Cerebellum (tissue), 4 donors: ENCODE measurements at places on chromosomes 11 and 22. TPM values are rescaled to one million over a fixed set of nuclear protein-coding genes. Genes with fewer than 3 reads are reported as not detected.

Gene PC
- 14.2 TPM for total RNA-seq

Gene OR4C6
- total RNA-seq = not detected

Gene HEPN1
- not detected for total RNA-seq

Gene IL10RA
- 3.0 TPM for total RNA-seq

Gene PGA4
- 1.1 TPM for total RNA-seq

Gene RNH1
- 33.9 TPM for total RNA-seq

Gene BIRC3
- 1.1 TPM for total RNA-seq

Gene SMC1B
- not detected for total RNA-seq

Gene POU2F3
- total RNA-seq = 0.27 TPM

Gene SYT12
- 3.8 TPM for total RNA-seq

Gene TP53I11
- total RNA-seq = 14.4 TPM

Gene CNIH2
- 36.8 TPM for total RNA-seq

Gene LARGE2
- total RNA-seq = not detected

Gene IPO7
- 157 TPM for total RNA-seq

Gene EHF
- 0.45 TPM for total RNA-seq

Gene OR51B5
- 1.6 TPM for total RNA-seq

Gene OR2AG1
- total RNA-seq = not detected

Gene CLP1
- 8.3 TPM for total RNA-seq

Gene MMP27
- not detected for total RNA-seq

Gene C11orf68
- 10.3 TPM for total RNA-seq

Gene SCN4B
- total RNA-seq = 9.2 TPM

Gene APOL4
- total RNA-seq = 11.3 TPM

Gene PANX2
- total RNA-seq = 2.7 TPM

Gene POTEH
- not detected for total RNA-seq

Gene GPR83
- total RNA-seq = 3.6 TPM

Gene GLB1L2
- 2.8 TPM for total RNA-seq

Gene SERPING1
- 16.7 TPM for total RNA-seq

Gene CENATAC
- 44.6 TPM for total RNA-seq

Gene APOA1
- 0.91 TPM for total RNA-seq

Gene CCDC87
- total RNA-seq = 0.82 TPM

Gene OR52H1
- 0.82 TPM for total RNA-seq

Gene OR52I1
- not detected for total RNA-seq

Gene NRIP3
- 16.7 TPM for total RNA-seq

Gene HBE1
- total RNA-seq = 5.6 TPM

Gene LRRC32
- total RNA-seq = 3.6 TPM

Gene CYP2D6
- 2.5 TPM for total RNA-seq

Gene C11orf42
- not detected for total RNA-seq

Gene OR56A4
- total RNA-seq = not detected

Gene ARHGEF17
- total RNA-seq = 33.0 TPM

Gene NAALADL1
- total RNA-seq = 4.1 TPM

Gene OLFML1
- total RNA-seq = 2.9 TPM

Gene GGTLC2
- total RNA-seq = not detected

Gene RAB38
- total RNA-seq = 2.2 TPM

Gene SERHL2
- 2.6 TPM for total RNA-seq
